A549 (cell line): ENCODE measurements at places on chromosomes 1 and 21.

GRCh38 chr1:242147096-242147976 lies 148.4 kb upstream of the MAP1LC3C start:
- DNase-seq: peak; percentile 55

GRCh38 chr1:44101328-44101727 lies 17.3 kb upstream of the KLF17 start:
- DNase-seq: no peak

DNA sequence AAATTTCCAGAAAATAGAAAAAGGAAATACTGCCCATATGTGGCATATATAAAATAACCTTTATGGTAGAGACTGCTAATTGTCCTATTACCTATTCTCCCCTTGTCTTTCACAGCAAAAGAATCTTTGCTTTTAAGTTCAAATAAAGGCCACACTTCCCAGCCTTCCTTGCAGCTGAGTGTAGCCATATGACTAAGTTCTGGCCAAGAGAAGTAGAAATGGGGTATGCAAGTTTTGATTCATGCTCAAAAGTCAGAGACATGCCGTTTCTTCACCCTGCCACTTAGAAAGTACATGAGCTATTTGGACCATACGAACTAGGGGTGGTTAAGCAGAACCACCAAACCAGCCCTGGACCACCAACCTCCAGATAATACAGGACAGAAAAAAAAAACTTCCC lies 18.3 kb upstream of the S100A2 start:
- DNase-seq: no peak

DNA sequence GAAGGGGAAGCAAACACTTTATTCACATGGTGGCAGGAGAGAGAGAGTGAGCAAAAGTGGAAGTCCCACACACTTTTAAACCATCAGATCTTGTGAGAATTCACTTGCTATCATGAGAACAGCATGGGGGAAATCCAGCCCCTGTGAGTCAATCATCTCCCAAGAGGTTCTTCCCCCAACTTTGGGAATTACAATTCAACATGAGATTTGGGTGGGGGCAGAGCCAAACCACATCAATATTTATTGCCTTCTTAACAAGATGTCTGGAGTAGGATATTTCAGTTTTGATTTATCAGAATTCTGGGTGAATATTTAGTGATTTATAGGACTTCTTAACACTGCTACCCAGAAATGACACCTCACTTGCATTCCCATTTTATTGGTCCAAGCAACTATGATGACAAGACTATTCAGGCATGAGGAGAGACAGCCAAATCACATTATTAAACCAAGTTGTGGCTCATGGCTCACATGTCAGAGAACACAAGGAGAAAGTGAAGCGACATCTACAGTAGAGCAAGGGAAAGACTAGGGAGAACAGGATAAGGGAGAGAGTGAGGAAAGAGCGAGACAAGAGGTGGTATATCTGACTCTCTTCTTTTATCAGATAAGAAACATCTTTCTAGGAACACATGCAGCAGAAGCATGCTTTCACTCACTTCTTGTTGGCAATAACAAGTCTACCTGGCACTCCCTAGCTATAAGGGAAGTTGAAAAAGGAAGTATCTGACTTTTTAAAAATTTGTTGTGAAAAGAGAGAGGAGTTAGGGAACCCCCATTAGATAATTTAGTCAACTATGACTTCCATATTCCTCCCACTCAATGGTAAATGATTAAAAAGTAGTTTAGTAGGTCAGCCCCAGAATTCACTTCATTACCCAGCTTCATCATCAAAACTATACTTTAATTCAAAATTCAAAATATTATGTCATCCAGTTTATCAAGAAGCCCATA lies 36.6 kb upstream of the PTPRC start:
- no peak for DNase-seq

- DNase-seq: no peak
These were observed 11.5 kb upstream of the LYST start for GRCh38 chr1:235878082-235878811.

GRCh38 chr1:89125913-89126580 lies at the start of gene GBP2:
Gene GBP2, minus strand, starts transcription at chr1:89126114. Its CDS starts 4,148 bp downstream, at chr1:89121966.
- DNase-seq: peak; percentile 10

DNA sequence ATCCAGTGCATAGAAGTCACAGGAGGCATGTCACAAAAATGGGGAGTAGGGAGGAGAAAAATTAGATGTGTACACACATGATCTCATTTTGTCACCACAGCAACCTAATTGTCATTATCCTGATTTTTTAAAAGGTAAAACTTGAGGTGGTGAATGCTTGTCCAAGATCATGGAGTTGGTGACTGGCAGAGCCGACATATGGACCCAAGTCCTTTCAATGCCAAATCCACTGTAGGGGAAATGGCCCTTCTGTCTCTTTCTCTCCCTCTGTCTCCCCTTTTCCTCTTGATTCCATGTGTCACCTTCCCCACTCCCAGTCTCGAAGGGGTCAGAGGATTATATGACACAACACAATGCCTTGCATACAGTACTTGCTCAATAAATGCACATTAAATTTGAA lies 65.7 kb upstream of the JUN start:
- DNase-seq: no peak

DNA sequence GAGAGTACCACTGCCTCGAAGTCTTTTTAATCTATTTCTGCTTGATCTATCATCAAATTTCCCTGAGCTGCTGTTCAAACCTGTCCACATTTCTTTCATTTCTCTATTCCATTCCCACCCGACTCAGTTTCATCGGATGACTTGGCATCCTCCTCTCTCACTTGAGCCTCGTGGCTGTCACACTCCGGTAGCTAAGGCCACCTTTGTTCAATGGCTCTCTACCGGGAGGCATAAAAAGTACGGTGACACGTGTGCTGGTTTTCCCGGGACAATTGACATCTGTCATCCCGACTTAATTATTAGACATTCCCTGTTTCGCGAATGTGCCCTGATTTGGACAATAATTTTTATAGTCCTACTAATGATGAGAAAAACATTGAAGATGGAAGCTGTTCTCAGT lies 22.6 kb downstream of the MIS18A start:
- no peak for DNase-seq

GRCh38 chr1:7127322-7128075 lies 342.2 kb downstream of the CAMTA1 start:
- DNase-seq: no peak

DNA sequence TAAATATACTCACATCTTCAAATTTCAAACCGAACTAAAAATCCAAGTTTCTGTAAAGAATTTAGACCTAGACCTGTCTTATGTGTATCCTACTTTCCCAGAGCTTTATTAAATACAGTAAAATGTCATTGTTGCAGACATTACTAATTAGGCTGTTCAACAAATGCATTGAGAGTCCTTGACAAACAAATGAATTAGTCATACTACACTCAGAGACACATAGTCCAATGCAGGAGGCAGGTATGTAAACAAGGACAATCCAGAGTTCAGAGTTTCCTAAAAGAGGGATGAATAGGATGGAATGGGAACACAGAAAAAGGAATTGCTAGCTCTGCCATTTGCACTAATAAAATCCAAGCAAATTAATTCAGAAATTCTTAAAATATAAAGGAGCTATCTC lies 1.6 kb upstream of the EGLN1 start:
- no peak for DNase-seq

DNA sequence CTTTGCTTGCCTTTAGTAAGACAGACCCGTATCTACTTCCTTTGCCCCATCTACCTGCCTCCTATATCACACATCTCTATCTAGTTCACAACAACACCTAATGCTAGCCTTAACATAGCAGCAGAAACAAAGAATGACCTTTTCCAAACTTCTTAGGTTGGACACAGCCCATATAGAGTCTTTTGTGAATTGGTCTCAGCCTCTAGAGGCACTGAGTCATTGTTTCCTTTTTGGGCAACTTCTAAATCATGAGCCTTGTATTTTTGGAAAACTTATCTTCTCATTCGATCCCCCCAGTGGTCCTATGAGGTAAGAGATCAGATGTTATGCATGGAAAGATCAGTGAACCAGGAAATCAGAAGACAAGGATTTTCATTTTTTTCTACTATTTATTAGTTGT lies 679.4 kb upstream of the USP24 start:
- peak; percentile 14 for DNase-seq

- DNase-seq: no peak
These were observed 54.6 kb downstream of the OBSCN start for GRCh38 chr1:228262475-228262874.

DNA sequence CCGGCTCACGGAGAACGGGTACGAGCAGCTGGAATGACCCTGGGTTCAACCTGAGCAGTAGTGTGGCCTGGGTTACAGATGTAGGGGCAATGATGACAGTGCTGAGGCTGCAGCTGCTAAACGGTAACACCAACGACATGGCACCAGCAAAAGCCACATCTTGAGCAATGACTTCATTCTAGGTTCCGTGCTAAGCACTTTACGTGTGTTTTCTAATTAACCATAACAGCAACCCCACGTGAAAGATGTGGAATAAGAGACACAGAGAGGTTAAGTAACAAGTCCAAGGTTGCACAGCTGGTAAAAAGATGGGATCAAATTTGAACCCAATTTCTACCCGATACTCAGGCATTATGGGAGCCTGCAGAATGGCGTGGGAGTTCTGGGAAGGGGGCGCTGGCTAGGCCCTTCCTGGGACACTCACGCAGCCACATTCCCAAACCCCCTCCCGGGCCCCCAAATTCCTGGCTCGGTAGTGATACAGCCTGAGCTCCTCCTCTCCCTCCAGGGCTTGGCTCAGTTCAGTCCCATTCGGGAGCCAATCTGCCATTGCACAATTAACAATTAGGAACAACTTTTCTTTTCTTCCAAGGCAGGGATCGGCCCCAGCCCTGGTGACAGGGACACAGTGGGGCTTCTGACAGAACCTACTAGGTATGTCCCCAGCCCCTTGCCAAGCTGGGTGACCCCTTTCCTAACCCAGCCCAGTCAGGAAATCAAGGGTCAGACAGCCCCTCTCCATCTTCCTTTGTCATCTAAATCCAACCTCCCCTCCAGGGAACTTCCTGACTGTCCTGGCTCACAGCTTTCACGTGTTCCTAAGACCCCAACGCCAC lies 23.8 kb upstream of the ECE1 start:
- DNase-seq: no peak

GRCh38 chr1:23421753-23422240 lies 2.8 kb downstream of the TCEA3 start:
- no peak for DNase-seq

GRCh38 chr1:217620814-217621213 lies 10.1 kb downstream of the GPATCH2 start:
- no peak for DNase-seq

DNA sequence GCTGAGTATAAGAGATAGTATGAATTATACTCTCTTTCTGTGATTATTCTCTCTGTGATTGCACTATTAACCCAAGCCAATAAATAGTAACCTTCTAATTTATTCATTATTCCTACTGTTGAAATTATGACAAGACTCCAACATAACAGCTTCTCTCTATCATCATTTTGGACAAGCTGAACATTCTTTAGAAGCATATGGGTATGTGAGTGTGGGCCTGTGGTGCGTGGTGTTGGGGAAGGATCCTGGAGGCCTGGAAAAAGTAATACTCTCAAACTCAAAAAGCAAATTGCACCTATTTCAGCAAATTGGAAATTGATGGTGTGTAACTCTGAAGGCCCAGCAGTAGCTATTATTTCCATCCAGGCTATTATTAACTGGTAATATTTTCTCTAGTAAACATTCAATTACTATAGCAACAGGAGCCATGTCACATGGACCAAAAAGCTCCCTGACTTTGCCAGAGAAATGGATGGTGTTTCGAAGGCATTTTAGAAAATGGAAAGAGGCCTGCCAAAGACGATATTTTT lies 502.8 kb downstream of the LTN1 start:
- no peak for DNase-seq

DNA sequence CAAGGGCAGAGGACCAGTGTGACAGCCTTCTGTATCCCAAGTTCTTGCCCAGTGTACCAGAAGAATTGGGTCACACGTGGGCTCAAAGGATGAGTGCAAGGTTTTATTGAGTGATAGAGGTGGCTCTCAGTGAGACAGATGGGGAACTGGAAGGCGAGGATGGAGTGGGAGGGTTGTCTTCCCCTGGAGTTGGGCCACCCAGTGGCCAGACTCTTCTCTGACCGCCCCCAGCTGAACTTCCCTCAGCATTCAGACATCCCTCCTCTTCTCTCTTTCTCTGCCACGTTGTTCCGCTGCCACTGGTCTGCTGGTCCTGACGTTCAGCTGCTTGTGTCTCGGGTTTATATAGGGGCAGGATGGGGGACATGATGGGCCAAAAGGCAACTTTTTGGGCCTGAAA lies 150.1 kb upstream of the IVNS1ABP start:
- DNase-seq: no peak
